Ovary (tissue), 10 donors: ENCODE measurements at places on chromosomes 12 and 14. TPM values are rescaled to one million over a fixed set of nuclear protein-coding genes. Genes with fewer than 3 reads are reported as not detected.

DNA sequence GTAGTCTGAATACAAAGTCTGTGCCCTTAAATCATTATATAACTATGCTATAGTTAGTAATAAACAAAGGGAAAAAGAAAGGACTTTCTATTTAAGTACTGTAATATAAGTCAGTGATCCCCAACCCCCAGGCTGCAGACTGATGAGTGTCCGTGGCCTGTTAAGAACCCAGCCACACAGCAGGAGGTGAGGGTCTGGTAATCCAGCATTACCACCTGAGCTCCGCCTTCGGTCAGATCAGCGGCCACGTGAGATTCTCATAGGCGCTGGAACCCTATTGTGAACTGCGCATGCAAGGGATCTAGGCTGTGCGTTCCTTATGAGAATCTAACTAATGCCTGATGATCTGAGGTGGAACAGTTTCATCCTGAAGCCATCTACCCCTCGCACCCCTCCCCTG, 15.7 kb downstream of the NFYB start:
- no peaks in the 10 kb centered on the region for H3K4me1 ChIP-seq
- no peak overlapping the region for H3K4me3 ChIP-seq
- no peak for DNase-seq
- no peak overlapping the region for H3K27ac ChIP-seq
- H3K27me3 ChIP-seq, result no peaks in the 10 kb centered on the region
- no peaks in the 10 kb centered on the region for H3K36me3 ChIP-seq

- no peaks in the 10 kb centered on the region for H3K27me3 ChIP-seq
- peaks cover 27% of the 10 kb centered on the region for H3K4me1 ChIP-seq
- H3K36me3 ChIP-seq, result no peaks in the 10 kb centered on the region
- no peak for DNase-seq
Measured at GRCh38 chr14:50344116-50344775, 32.1 kb downstream of the DMAC2L start.

GRCh38 chr12:34395056-34396005, 373.0 kb downstream of the ALG10 start:
- no peak overlapping the region for H3K27ac ChIP-seq
- peak; percentile 10 for DNase-seq
- no peaks in the 10 kb centered on the region for H3K36me3 ChIP-seq
- H3K4me1 ChIP-seq, result no peaks in the 10 kb centered on the region

DNA sequence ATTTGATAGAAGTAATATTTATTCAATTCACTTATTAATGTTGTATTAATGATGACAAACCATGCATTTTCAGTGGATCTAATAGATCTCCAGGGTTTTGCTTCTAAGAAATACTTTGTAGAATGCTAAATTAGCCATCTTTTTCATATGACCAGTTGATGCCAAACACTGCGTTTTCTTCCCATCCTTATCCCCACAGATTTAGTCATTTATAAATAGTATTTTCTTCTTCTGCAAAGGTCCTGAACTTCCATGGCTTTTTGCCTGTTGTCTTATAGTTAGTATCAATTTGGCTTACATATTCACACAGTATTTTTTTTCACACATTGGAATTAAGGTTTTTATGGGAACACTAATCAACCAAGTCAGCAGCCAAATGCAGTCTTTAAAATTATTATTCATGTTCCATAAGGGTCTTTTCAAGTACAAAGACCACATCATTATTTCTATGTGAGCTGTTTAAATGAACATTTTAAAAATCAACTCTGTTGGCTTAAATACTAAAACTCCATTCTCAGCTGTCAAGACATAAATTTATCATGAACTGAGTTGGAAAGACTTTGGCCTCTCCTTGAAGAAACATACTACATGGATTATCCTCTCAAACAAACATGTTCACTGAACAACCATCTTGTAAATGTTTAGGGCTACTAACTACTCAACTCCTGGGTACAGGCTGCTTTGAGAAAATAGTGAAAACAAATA, 1278.4 kb upstream of the FLRT2 start:
- no peaks in the 10 kb centered on the region for H3K36me3 ChIP-seq
- H3K27me3 ChIP-seq, result no peaks in the 10 kb centered on the region

DNA sequence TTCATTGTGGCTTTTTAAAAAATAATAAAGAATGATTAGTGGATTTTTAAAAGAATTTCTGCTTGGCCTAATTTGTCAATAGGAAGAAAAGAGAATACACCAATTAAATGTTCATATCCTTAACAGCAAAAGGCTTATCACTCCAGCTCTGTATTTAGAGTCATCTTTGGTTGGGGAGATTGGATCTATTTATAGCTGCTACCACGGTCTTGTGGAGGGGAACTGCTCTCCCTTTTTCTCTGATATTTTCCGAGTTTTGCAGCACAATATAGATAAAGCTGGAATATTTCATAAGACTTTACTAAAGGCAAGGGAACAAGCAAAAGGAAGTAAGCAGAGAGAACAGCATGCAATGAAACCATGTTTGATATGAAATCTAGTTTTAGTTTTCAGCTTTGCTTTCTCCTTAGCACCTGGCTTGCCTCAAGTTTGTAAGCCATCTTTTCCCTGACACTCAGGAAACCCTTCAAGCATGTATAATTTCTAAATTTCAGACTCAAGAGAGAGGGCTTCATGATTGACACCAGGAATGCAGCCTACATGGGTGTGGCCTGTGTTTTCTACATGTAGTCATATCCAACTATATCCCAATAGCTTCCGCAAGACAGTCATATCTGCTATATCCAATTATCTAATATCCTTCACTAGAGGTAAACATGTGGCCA, 35.2 kb downstream of the BRMS1L start:
- H3K36me3 ChIP-seq, result no peaks in the 10 kb centered on the region
- no peaks in the 10 kb centered on the region for H3K4me1 ChIP-seq
- H3K27me3 ChIP-seq, result no peaks in the 10 kb centered on the region
- no peak overlapping the region for H3K27ac ChIP-seq

DNA sequence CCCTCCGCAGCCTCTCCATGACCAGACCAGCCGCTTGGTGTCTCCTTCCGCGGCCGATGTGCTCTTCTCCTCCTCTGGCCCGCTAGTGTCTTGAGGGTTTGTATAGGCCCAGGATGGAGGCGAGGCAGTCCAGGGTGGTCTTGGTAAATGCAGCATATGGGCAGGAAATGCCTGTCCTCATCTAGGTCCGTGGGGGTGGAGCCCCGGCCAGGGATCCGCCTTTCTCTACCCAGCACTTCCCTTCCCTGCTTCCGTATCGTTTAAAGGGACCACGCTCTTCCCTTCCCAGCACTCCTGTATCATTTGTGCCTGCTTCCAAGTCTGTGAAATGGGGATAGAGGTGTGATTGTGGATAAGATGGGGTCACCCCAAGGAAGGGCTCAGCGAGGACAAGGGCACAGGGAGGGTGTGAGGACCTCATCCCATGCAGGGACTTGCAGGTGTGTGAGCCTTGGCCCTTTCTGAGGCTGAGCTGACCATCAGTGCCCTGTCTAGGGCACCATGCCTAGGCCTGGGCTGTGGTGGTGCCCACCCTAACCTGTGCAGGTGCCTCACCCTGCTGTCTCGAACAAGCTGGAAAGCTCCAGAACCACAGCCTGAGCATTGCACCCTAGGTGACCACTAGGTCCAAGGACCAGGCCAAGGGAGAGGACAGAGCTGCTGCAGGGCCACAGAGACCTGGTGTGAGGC, 326.8 kb upstream of the RTL1 start:
- peaks cover 1% of the 10 kb centered on the region for H3K4me1 ChIP-seq
- H3K36me3 ChIP-seq, result no peaks in the 10 kb centered on the region
- peak overlapping the region; percentile 32 for H3K4me3 ChIP-seq
- no peak overlapping the region for H3K27ac ChIP-seq

- no peaks in the 10 kb centered on the region for H3K4me1 ChIP-seq
- H3K36me3 ChIP-seq, result no peaks in the 10 kb centered on the region
- H3K27me3 ChIP-seq, result no peaks in the 10 kb centered on the region
- H3K27ac ChIP-seq, result no peak overlapping the region
Measured at GRCh38 chr14:106508216-106508615, 981.8 kb downstream of the TMEM121 start.

DNA sequence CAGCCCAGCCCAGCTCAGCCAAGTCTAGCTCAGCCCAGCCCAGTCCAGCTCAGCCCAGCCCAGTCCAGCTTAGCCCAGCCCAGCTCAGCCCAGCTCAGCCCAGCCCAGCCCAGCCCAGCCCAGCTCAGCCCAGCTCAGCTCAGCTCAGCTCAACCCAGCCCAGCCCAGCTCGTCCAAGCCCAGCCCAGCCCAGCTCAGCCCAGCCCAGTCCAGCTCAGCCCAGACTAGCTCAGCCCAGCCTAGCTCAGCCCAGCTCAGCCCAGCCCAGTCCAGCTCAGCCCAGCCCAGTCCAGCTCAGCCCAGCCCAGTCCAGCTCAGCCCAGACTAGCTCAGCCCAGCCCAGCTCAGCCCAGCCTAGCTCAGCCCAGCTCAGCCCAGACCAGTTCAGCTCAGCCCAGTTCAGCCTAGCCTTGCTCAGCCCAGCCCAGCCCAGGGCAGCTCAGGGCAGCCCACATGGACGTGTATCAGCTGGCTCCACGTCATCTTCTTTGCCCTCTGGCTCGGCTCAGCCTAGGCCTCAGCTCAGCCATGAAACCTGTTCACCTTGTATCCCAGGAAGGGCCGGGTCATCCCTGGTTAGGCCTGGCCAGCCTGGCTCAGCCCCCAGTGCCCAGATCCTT, 185.6 kb downstream of the TMEM121 start:
- H3K27me3 ChIP-seq, result no peaks in the 10 kb centered on the region
- no peaks in the 10 kb centered on the region for H3K4me1 ChIP-seq
- H3K4me3 ChIP-seq, result no peak overlapping the region
- H3K36me3 ChIP-seq, result no peaks in the 10 kb centered on the region
- no peak overlapping the region for H3K27ac ChIP-seq

- no peak for DNase-seq
- no peak overlapping the region for H3K4me3 ChIP-seq
- H3K27ac ChIP-seq, result no peak overlapping the region
Measured at GRCh38 chr12:19597167-19598026, 158.1 kb downstream of the AEBP2 start.

DNA sequence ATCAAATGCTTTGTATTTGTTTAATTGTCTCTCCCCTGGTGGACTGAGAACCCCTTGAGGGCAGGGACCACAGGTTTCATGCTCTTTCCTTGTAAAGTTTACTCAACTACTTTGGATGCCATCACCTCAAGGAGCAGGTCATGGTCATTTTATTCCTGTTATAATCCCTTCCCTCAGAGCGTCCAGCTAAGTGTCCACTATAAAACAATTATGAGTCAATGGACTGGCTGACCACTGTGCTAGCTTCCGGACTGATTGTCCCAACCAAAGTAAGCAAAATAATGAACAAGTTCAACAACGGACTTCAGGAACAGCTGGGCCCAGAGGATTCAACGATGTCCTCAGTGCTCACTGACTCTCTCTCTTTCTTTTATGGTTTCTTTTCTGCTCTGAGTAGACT, 18.2 kb downstream of the AK7 start:
- H3K27ac ChIP-seq, result no peak overlapping the region
- no peak for DNase-seq
- no peaks in the 10 kb centered on the region for H3K36me3 ChIP-seq
- no peaks in the 10 kb centered on the region for H3K27me3 ChIP-seq
- H3K4me1 ChIP-seq, result no peaks in the 10 kb centered on the region

The GPR65 gene
- 1.7 TPM for total RNA-seq

The TMEM63C gene
- 0.25 TPM for total RNA-seq

The CLBA1 gene
- 9.9 TPM for total RNA-seq

The RIPK3 gene
- 1.1 TPM for total RNA-seq
